ENCODE measurements at places on chromosomes 4 and X. TPM values are rescaled to one million over a fixed set of nuclear protein-coding genes. Genes with fewer than 3 reads are reported as not detected.

DNA sequence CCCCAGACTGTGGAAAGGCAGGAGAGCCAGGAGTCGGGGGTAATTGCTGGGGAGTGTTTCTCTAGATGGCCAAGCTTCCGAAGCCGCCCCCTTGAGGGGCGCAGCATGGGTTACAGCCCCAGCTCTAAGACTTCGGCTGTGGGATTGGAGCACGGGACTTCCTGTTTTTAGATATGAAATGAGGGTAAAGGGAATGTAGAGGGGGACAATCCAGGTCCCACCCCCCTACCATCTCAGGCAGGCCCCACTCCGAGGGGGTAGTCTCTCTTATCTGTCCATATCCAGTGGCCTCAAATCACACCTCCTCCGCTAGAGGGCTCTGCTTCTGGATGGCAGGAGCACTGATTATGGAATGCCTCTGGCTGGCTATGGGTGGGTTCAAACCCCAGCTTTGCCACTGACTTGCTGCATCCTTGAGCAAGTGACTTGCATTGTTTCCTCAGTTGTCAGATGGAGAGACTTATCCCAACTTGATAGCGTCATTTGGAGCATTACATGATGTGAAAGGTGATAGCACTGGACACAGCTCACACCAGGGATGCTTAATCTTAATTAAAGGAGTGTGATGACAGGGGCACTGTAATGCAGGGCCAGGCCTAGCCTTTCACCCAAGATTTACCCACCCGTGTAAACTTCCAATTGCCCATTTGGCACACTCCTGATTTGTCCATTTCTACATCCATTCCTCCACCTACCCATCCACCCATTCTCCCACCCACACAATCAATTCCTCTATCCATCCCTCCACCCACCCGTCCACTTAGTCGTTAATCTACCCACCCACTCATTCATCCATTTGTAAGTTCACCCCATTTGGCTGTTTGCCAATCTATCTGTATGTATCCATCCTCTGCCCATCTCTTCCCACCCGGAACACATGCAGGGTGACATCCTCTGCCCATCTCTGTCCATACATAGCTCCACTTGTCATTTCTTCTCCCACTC is 848 bp upstream of the KCND1 start:
- no peak for DNase-seq

GRCh38 chrX:40263014-40263560 is 165.3 kb upstream of the BCOR start:
- DNase-seq: no peak

DNA sequence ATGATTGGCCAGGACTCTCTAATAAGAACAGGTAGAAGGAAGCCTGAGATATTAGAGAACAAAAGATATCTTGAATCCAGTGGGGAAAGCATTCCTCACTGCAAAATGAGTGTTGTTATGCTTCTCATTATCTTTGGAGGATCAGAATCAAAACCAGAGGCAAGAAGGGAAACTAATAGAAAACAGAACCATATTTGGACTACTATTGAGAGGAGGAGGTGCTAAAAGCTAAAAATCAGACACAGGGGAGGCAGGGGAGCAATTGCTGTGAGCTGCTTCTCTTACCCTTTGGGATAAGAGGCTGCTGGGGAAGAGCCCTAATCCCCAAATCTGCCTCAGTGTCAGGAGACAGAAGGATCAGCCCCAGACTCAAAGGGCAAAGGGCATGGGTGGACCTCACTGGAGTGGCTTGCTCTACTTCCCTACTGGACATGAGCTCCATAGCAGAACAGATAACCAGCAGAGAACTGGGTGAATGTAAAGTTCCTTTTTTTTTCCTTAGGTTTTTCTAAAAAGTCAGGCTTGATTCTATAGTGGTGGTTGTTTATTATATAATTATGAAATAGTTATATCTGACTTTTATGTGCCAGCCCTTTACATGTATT is 60.1 kb downstream of the SEPTIN11 start:
- no peak for DNase-seq

DNA sequence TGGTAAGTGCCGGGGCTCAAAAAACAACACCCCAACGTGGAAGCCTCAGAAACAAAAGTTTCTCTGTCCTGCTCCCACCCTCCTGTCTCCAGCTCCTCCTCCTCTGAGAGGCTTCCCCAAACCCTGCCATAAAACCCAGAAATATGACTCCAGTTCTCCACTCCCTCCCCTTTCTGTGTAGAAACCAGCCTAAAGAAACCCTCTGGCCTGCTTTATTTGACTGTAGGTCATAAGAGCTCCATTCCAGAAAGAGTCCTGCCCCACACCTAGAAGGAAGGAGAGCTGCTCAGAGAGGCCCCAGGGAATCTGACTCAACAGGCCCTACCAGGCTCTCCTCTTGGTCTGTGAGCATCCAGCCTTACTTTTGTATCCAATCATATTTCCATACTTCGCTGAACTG is 872 bp upstream of the S100P start:
- no peak for DNase-seq

DAPP1 gene
- not detected for total RNA-seq

FAM149A gene
- total RNA-seq: 0.13 TPM

ARHGEF38 gene
- total RNA-seq: not detected

NDNF gene
- total RNA-seq: 1.8 TPM

Measured in dermis microvascular lymphatic vessel endothelial cell (primary cell).